ENCODE measurements at places on chromosomes 6 and 20.

- DNase-seq: no peak
Measured at GRCh38 chr6:88490908-88491264, 324.7 kb upstream of the CNR1 start.

- DNase-seq: no peak
Measured at GRCh38 chr20:17500271-17500670, 30.9 kb downstream of the BFSP1 start.

GRCh38 chr6:79646006-79646405 lies 14.9 kb downstream of the SH3BGRL2 start:
- DNase-seq: peak; percentile 23

GRCh38 chr6:116651916-116652315 lies 16.6 kb downstream of the ZUP1 start:
- no peak for DNase-seq

GRCh38 chr20:11375966-11376365 lies 541.7 kb upstream of the BTBD3 start:
- DNase-seq: no peak

- DNase-seq: no peak
Measured at GRCh38 chr6:111445861-111446267, 37.2 kb downstream of the REV3L start.

GRCh38 chr6:96089173-96089572 lies 73.4 kb downstream of the FUT9 start:
- DNase-seq: no peak

GRCh38 chr6:101614774-101615173 lies 221.3 kb downstream of the GRIK2 start:
- no peak for DNase-seq

GRCh38 chr20:10532361-10532760 lies 97.3 kb downstream of the SLX4IP start:
- no peak for DNase-seq

DNA sequence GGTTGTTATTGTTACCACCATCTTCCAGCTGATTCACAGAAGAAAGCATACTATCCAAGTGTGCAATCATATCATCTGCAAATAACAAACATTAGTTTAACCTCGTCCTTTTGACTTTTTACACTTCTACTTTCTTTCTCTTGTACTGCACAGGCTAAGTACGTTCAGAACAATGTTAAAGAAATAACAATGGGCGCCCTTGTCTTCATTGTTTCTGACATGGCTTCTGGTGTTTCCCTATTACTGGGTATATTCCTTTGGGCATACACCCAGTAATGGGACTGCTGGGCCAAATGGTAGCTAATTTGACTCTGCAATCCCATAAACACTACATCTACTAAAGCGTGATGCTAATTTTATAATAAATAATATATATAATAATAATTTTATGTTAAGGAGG lies 146.7 kb downstream of the GJA10 start:
- DNase-seq: no peak

DNA sequence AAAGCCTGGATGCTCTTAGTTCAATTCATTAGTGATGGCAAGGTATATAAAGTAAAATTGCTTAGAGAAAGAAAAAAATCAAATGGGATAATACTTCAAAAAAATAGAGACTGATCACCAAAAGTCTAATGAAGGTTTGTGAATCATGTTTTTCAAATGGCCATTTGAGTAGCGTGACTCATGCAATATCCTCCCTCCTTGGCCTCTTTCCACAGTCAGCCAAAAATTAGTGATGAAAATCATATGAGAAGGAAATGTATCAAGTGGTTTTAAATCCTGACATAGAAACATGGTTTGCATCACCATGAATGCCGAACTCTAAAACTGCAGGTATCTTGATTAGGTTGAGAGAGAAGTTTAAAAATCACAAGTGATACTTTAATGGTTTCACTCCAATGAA lies 1.2 kb upstream of the COL19A1 start:
- no peak for DNase-seq

DNA sequence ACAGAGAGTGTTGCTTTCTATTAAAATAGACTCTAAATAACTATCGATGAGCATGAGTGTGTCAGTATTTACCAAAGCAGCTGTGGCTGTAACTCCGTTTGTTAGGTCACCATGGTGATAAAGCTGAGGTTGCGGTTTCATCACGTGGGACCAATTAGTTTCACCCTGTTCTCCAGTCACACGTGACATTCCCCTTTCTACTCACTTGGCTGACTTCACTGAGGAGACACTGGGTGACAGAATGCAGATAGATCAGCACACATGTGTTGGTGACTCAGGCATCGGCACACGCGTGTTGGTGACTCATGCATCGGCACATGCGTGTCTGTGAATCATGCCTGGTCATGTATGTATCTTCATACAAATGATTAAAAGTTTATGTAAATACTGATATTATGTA lies 285.4 kb downstream of the THBS2 start:
- no peak for DNase-seq

DNA sequence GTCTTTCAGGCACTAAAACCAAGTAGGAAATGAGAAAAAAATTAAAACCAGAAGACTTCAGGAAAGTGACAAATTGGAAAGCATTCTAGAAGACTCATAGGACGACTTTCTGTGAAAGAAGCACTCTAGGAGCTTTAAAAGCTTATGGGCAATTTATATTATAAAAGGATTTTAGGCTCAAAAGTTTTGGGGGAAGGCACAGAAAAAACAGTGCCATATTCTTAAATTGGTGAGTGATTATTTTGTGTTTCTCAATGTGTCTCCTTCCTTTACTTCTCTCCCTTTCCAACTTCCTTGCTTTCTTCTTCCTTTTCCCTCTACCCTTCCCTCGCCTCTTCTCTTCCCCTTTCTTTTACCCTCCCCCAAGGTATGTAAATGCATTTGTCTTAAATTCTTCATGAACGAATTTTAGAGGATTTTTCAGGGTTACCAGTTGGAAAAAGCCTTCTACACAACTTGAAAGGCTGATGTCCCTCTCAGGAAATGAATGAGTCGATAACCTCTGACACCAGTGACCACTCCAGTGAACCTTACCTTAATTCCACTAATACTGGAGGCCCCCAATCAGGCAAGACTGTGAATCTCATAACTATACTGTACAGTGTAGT lies 2.6 kb upstream of the LIN28B start:
- DNase-seq: no peak

DNA sequence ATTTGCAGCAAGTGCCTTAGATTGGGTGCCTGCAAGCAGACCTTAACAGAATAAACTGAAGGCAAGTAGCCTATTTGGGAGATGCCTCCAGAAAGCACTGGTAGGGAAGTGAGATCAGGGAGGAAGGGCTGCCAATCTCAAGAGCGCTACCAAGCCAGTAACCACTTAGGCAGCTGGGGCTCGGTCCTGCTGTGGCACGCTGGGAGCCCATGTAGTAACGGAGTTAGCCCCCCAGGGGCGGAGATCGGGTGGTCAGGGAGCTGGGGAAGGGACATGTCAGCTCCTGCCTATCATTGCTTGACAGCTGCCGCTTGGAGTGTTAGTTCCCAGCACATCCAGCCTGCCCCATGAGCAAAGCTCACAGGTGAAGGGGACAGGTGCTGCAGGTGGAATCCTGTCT lies 127.0 kb downstream of the CEBPB start:
- no peak for DNase-seq

DNA sequence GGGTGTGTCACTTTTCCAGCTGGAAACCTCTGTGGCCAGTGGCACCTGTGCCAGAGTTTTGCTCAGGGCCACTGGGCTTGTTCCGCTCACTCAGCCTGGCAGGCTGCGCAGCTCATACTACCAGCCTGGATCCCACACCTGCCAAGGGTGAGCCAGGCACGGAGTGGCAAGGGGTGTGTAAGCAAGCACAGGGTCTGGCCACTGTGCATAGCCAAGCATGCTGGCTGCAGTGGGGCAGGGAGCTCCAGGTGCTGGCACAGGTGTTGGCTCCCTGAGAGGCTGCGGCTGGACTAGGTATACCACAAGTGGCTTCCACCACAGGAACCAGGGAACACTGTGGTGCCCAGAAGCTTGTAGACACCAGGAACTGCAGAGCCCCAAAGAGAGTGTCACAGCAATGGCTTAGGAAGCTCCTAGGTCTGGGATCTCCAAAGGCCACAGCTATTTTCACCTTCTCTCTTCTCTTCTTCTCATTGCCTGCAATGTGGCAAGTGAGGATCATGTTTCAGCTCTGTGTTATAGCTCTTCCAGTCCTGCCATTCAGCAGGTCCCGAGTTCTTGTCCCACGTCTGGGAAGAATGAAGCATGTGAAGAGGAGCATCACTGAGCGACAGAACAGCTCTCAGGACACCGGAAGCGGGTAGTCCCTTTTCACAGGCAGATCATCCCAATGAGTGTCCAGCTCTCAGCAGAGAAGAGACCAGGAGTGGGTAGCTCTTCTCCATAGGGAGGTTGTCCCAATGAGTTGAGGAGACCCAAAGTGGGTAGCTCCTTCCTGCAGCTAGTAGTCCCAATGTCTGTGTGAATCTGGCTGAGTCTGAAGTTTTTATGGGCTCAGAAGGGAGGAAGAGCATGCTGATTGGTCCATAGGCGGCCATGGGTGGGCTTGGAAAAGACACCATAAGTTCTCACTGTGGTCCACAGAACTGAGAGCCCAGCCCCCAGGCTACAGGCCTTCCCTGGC lies 41.3 kb downstream of the WASF1 start:
- no peak for DNase-seq

DNA sequence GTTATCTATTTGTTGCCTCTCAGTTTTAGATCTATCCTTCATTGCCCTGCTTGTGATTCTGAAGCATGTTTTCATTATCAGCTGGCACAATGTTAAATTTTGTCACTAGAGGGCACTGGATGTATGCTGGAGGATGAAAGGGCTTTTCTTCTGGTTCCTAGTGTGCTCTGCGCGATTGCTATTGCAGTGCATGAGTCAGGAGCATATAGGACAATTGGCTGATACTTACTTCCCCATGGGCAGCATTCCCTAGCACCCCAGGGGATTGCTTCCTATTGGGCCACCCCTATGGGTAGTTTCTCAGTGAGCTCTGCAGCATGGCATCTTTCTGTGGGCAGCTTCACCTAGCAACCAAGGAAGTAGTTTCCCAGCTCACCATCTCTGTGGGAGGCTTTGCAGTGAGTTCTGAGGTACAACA lies 280.3 kb upstream of the SYNCRIP start:
- DNase-seq: peak; percentile 22

- no peak for DNase-seq
Measured at GRCh38 chr20:44460795-44461141, 14.9 kb upstream of the TTPAL start.

GRCh38 chr6:106252687-106253086 lies 72.9 kb downstream of the ATG5 start:
- DNase-seq: no peak

DNA sequence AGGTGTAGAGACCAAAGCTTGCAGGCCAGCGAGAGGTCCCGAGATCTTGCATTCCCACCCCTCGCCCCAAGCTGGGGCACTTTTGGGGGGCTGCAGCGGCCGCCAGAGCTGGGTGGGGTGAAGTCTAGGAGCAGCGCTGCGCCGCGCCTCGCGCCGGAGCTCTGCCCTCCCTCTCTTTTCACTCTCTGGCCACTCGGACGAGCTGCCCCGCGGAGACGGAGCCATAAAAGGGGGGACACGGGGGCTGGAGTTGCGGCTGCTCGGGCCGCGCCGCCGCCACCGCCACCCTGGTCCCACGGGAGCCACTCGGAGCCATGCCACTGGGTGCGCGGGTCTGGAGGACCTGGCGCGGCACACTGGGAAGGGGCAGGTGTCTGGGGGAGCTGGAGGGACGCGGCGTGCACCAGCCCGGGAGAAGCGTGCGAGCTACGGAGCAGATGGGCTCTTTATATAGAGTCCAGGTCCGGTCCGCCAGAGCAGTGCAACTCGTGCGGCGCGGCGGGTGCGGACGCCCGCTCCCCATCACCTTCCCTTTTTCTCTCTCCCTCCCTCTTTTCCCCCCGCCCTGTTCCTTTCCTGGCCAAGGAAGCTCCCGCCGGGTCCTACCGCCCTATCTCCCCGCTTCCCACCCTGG lies 687 bp upstream of the HTR1B start:
- DNase-seq: no peak

GRCh38 chr6:11386323-11386722 lies 151.2 kb upstream of the TMEM170B start:
- peak; percentile 18 for DNase-seq

GRCh38 chr6:114713690-114714089 lies 370.9 kb upstream of the HS3ST5 start:
- DNase-seq: no peak

- DNase-seq: peak; percentile 61
Measured at GRCh38 chr6:134373282-134373922, 55.5 kb upstream of the SGK1 start.

DNA sequence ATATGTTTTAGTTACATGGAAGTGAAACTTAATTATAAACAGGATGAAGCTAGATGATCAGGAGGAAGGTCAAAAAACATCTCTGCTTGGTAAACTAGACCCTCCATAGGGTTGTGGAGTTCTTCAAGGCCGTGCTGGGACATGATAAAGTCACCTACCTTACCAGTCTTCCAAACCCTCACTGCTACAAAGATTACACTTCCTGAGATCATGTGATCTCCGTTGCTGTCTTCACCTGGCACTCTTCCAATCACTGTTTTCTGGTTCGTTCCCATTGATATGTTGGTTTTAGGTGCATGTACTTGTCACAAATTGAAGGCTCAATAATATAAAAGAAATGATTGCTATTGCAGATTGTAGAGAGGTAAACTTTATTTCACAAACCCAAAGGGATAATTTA lies 161.5 kb upstream of the MAN1A1 start:
- DNase-seq: no peak

DNA sequence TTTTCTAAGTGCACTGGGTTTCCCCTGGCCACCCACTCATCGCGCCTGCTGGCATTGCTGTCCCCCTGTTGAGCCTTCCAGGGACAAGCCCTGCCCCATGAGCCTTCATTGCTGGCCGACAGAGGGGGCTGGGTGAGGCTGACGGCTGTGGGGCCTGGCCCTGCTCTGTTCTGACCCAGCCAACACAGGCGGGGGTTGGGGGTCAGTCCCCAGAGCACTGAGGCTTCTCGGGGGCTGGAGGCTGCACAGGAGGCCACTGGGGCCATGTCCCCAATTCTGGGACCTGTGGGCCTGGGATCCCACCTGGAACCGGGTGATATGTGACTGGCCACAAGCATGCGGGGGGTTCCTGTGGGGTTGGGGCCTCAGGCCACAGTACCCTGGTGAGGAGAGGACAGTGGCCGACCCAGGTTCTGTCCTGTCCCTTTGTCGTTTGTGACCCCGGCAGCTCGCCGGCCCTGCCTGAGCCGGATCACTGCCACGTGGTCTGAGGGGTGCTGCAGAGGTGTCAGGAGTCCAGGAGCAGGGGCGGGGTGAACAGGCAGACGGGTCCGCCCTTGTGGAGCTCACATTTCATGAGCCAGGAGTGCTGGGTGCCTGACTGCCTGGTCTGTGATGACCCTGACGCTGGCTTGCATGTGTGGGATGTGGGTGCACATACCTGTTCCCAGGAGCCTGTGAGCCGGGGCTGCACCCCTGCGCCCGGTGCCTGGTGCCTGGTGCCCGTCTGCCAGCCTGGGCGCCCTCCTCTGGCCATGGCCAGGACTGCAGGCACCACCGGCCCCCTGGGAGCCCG lies 2.1 kb upstream of the COL20A1 start:
- peak; percentile 69 for DNase-seq

All from activated naive CD4-positive, alpha-beta T cell treated with anti-CD3 and anti-CD28 coated beads for 36 hours (primary cell).